GM06990 (cell line): ENCODE measurements at places on chromosomes 7 and 10.

- DNase-seq, result no peak
Measured at GRCh38 chr10:95789902-95790301, 33.9 kb downstream of the ENTPD1 start.

- DNase-seq, result no peak
Measured at GRCh38 chr7:76037310-76037709, 10.5 kb downstream of the STYXL1 start.

DNA sequence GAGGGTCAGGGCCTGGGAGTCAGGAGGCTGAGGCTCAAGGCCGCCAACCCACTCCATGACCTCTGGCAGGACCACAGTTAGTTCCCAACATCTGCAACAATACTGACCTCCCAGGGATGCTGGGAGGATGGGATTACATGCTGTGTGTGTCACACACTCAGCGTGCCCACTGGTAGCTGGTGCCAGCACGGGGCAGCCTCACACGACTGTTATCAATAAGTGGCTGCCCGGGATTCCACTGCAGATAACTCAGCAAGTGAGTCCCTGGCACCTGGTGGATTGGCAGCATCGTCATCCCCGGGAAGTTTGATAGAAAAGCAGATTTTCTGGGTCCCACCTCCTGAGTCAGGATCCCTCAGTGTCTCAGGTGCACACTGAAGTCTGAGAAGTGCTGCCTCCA lies 110.3 kb downstream of the SLIT1 start:
- DNase-seq, result no peak

- peak; percentile 6 for DNase-seq
Measured at GRCh38 chr10:61835069-61835945, 66.2 kb upstream of the ARID5B start.

DNA sequence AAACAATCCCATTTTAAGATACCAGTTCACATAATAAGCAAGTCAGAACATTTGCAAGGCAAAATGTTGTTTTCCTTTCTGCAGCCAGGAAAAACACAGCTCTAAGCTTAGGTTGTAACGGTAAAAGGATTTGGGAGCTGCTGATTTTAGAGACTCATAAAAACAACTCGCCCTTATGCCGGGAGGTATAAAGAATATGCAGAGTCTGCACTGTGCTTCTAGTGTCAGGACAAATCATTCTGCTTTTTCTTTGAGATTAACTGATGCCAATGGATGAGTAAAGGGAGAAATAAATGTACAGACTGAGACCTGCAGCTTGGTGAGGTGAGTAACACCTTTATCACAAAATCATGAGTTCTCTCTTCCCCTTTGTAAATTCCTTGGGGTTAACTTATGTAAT lies 2.0 kb upstream of the SFR1 start:
- no peak for DNase-seq

- DNase-seq, result no peak
Measured at GRCh38 chr10:75432763-75433162, 1.3 kb downstream of the LRMDA start.

GRCh38 chr10:102795453-102796406 lies 41.5 kb downstream of the CYP17A1 start:
- DNase-seq, result no peak

DNA sequence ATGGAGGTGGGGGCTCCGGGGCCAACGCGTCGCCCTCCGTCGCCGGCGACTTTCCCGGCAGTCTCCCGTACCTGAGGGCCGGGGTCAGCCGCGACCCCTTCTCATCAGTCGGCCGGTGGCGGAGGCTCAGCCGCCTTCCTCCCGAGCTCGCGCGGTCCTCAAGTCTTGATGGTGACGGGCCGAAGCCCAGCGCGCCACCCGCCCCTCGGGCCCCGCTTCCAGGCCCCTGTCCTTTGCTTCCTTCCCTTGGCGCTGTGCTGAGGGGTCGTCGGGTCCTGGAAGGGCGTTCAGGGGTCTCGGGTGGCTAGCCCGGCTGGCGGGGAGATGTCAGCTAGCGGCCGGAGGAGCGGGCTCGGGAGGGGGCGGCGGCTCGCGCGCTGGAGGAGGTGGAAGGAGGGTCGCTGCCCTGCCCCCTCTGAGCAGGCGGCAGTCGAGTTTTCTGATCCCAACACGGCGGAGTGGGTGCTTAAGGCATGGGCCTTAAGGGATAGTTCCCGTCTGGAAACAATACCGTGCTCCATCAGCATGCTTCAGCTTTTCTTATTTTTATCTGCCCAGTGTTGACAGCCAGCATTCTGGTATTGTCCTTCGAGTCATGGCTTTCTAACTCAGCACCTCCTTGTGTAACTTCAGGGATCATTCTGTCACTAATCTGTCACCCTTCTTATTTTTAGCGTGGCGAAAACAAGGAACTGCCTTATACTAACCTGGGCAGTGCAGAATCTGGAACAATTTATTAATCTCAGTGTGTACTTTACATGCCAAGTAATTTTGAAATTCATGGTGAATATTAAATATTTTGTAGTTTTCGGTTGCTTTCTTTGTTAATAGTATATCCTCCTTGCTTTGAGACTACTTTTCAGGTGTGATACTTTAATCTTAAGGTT lies 748 bp downstream of the PHTF2 start:
- no peak for DNase-seq

DNA sequence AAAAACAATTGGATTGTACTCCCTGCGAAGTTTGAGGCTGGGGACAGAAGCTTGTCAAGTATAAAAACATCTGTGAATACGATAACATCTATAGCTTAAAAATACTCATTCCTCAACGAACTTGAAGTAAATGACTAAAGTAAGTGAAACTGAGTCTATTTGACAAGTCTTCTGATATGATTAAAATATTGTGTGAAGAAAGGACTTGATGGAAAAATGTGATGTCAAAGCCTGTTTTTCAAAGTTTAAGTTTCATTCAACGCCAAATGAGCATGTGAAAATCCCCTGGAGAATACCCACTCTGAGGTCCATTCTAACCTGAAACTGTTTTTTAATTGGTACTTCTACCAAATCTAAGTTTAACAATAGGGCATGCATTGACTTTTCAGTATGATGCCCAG lies 122.3 kb upstream of the MDFIC start:
- peak; percentile 44 for DNase-seq

DNA sequence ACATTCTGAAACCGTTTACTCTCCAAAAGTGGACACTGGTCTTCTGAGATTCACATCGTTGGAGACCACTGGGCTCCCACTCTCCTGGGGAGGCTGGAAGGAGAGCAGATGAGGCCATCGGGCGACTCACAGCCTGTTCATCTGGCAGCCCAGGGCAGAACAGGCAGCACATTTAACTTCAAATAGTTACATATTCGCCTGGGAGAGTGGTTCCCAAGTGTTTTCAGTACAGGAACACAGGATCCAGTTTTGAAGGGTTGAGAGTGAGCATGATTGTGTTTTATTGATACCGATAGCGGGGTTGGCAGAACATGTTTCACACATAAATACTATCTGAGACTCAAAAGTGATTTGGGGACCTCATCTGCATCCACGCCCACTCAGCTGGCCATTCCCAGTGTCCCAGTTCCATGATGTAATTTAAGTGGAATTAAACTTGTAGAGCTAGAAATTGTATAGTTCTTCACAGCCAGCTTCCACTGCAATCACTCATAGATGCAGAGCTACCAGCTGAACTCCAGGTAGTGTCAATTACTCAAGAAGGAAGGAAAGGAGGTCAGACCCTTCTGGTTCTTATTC lies 22.8 kb upstream of the PNLIP start:
- no peak for DNase-seq

GRCh38 chr10:130720235-130720634 lies 584.0 kb downstream of the GLRX3 start:
- no peak for DNase-seq

- no peak for DNase-seq
Measured at GRCh38 chr10:29809383-29809782, 174.6 kb upstream of the SVIL start.

DNA sequence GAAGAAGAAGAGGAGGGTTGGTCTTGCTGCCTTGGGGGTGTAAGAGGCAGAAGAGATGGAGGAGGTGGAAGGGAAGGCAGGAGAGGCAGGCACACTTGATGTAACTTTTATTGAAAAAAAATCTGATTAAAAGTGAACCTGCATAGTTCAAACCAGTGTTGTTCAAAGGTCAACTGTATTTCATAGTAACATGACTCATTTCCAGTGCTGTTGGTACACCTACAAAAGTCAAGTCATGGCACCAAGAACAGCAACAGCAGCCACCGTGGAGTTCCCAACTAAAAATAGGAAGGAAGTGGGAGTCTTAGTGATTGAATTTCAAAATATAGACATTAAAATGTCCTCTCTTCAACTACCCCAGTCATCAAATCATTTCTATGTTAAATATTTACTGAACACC lies 88.5 kb downstream of the CTNNA3 start:
- DNase-seq, result no peak

GRCh38 chr7:38453826-38454225 lies 177.3 kb downstream of the AMPH start:
- no peak for DNase-seq

DNA sequence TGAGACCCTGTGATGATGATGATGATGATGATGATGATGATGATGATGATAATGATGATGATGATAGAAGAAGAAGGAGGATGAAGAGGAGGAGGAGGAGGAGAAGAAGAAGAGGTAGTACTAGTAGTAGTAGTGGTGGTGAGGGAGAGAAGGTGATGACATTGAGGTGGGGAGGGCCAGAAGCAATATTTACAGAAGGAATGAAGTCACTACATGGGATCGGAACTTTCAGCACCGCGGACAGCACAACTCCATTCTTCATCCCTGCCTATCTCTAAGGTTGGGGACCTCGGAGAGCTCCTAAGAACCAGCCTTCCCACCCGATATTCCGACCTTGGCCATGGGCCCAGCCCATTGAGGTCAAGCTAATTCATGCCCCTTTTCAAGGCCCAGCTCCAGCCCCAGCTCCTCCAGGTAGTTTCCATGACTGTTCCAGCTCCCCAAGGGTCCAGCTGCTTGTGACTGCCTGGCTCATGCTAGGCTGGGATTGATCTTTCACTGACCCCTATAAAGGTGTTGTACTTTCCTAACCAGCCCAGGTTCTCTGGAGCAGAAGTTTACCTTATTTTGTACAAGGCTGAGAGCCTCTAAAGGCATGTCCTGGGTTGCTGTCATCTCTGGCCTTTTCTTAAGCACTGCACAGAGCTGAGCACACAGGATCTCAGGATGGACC lies 10.3 kb downstream of the CRHR2 start:
- DNase-seq, result no peak

DNA sequence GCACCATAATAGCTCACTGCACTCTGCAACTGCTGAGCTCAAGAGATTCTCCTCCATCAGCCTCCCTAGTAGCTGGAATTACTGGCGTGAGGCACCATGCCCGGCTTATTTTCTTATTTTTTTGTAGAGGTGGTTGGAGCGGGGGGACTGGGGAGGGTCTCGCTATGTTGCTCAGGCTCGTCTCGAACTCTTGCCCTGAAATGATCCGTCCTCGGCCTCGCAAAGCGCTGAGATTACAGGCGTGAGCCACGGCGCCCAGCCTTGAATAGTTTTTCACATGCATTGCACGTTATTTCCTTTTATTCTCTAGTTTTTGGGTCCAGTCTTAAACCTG lies 526 bp upstream of the LAMTOR4 start:
- no peak for DNase-seq

- no peak for DNase-seq
Measured at GRCh38 chr7:127998671-127999070, 32.6 kb downstream of the LRRC4 start.

- no peak for DNase-seq
Measured at GRCh38 chr10:33046792-33047191, 88.8 kb upstream of the ITGB1 start.

DNA sequence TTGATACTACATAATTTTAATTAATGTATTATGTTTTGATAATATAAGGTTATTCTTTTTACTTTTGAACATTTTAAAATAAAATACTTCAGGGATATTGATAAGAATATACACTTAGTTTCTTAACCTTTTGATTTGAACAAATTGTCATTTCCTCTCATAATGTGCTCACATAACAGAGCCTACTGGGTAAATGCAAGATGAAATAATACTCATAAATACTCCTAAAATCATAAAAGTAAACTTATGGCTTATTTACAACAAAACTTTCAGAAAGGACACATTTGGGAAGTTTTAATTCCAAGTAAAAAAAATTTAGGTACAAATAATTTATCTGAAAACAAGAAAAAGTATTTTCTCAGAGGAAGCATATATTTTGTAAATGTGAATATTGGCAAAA lies 101.6 kb upstream of the ABCB5 start:
- no peak for DNase-seq

DNA sequence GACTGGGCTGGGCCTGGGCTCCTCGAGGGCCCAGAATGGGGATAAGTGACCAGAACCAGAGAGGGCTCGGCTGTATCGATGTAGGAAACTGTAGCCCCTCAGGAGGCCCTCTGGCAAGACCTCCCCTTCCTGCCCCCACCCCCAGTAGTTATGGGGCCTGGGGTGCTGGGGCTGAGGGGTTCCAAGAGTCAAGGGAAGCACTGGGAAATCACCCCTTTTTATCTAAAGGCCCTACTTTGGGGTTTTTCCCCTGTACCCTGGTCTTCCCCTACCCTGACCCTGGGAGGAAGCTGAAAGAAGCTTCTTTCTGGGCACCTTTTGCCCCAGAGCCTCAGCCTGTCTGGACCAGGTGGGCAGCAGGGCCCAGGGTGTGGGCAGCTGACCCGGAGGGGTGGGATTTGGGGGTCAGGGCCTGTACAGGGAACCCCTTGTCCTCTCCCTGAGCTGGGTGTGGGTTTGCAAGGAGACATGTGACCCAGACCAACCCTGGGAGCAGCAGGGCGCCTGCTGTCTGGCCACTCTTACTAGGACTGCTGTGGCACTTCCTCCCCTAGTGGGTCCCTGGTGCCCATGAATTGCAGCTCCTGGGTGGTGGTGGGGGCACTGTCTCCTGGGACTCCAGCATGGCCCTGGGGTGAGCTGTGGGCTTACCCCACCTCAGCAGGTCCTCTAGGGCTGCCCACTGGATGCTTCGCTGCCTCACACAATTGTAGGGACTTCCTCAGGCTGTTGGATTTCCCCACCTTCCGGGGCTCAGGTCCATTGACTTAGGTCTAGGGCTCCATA lies 1.5 kb downstream of the IRF5 start:
- DNase-seq, result peak; percentile 77

DNA sequence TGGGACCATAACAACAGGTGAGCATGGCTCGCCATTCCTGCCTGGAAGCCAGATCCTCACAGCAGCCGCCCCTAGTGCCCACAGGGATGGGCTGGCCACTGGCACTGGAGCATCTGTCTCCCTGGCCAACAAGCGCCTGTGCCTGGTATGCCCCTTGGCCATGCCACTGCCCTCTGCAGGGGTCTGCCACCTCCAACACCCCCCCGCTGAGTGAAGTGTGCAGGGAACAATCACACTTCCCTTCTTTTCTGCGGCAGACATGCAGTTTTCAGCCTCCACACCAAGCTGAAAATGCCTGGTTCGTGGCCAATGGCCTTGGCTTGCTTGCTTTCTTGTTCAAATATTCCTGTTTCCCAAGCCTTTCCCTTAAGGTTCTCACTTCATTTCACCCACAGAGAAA lies 50.7 kb downstream of the HSPA12A start:
- DNase-seq, result no peak
